ENCODE measurements at places on chromosomes 6 and 20.

DNA sequence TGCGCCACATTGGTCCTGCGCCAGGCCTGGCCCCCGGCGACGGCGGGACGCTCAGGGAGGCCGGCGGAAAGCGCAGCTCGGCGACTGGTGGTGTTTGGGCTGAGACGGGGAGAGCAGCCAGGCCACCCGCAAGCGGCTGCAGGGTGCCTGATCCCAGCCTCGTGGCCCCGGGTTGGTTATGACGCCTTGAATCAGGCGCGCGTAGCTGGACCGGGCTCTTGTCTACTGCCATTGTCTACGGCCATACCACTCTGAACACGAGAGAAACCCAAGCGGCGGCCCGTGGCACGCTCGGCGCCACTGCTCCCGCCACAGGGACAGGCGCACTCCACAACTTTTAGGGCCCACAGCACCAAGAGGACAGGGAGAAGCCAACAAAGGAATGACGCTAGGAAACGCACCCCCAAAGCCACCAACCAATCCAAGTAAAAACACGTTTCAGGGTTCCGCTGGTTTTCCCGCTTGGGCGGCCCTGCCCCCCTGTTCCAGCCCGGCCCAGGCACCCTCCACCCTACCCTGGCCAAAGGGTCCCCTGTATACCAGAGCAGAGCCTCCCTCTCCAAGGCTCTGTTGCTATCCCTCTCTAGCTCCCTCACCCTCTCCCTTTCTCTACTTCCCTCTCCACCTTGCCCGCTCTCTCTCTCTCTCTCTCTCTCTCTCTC, 1849.3 kb upstream of the DEFB115 start:
- no peak for DNase-seq

- DNase-seq: no peak
These were observed 155.6 kb downstream of the ZFP64 start for GRCh38 chr20:52035977-52036376.

DNA sequence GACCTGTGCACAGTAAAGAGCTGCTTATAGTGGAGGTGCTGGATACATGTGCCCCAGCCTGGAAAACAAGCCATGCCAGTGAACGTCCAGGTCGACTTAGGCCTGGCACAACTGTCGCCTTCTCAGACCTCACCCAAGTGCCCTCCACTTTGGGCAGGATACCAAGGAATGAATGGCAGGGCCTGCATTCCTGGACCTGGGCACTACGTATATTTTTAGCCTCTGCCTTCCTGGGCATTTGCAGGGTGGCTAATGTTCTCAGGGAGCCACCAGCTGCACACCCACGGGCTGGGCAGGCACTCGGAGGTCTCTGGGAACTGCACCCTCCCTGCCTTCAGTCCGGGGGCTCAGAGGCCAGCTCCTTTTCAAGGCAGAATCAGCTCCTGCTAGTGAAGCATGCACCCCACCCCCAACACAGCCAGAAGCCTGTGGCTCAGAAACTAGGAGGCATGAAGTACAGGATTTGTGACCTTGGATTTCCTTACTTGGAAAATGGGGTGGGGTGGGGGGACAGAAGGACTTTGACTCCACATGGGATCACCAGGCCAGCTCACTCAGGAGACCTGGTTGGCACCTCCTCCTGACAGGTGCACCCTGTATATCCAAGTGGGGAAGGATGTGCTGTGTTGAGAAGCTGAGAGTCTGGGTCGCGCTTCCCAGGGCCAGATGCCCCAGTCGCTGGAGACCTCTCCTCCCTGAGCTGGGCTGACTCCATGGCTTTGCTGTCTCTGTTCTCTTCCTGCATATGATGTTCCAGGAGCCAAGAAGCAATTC, 2.5 kb upstream of the LSM14B start:
- peak; percentile 41 for DNase-seq

- DNase-seq: no peak
These were observed 464.2 kb downstream of the QKI start for GRCh38 chr6:163878698-163879097.

DNA sequence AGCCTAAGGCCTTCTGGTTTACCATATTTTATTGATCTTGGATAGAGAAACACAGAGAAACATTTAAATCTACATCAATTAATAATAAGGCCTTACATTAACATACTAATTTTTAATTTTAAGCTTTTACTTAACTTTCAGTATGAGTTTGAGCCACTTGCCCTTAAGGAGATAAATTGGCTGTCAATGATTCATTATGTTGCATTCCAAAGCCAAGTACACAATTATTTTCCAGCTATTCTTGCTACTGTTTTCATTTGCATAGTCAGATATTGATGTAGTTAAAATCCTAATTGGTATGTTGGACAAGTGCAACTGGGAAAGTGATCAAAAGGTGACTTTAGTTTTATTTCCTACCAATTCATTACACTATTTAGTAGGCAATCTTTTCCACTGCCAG, 58.2 kb downstream of the MOCS1 start:
- DNase-seq: no peak

DNA sequence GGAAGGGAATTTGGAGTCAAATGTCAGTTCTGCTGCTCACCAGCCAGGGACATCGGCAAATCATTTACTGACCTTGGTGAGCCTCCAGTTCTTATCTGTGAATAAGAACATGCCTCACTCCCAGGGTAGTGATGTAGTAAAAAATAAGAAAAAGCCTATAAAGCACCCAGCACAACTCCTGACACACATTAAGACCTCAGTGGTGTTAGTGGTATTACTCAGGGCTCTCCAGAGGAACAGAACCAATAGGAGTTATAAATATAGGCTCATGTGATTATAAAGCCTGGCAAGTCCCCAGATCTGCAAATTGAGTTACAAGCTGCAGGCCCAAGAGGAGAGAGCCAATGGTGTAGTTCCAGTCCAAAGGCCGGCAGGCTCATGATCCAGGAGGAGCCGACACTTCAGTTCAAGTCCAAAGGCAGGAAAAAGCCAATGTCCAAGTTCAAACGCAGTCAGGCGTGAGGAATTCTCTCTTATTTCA, 71.3 kb upstream of the EYA2 start:
- no peak for DNase-seq

GRCh38 chr6:20044883-20045282, 167.4 kb downstream of the MBOAT1 start:
- DNase-seq: no peak

DNA sequence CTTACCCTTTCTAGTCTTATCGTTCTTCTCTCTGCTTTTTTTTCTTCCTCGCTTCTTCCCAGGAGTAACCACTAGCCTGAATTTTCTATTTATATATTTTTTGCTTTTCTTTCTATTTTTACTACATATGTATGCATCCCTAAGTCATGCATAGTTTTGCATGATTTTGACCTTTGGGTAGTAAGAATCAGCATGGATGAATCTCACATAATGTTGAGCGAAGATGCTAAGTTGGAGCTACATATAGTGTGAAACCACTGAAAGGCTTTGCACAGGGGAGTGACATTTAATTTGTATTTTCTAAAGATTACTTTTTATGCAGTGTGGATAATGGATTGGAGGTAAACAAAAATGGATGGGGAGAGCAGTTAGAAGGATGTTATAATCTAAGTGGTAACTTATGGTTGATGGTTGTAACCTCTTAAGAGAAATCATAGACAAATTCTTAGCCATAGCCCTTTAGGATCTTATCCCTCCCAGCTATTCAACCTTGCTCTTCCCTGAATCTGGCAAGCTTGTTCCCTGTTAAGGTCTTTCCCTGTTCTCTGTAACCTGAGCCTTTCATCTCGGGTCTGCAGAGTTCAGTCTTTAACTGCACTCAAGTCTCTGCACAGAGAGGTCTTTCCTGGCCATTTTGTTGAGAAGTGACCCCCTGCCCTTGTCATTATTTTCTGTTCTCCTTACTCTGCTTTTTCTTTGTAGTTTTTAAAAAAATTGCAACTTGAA, 18.0 kb downstream of the PEX7 start:
- no peak for DNase-seq

- peak; percentile 0 for DNase-seq
These were observed 59.2 kb upstream of the FOXO3 start for GRCh38 chr6:108501559-108501958.

- peak; percentile 55 for DNase-seq
These were observed 58.6 kb downstream of the LIN28B start for GRCh38 chr6:105015482-105015881.

DNA sequence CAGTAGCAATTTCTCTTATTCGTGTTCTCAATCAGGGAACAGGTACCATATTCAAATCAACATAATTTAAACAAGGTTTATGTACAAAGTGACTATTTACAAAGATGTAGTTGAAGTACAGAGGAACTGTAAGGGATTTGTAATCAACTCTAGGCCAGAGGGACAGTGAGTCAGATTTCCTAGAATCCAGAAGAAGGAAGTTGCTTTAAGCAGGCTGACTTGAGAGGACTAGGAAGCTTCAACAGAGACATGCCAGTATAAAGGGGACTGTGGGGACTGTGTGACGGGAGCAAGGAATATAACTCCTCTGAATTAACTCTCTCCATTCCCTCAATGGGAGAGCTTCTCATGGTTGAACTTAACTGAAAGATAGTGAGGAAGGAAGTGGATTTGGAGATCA, 427.4 kb upstream of the JAG1 start:
- DNase-seq: no peak

- DNase-seq: no peak
These were observed 612.4 kb upstream of the IMPG1 start for GRCh38 chr6:76684875-76685274.

DNA sequence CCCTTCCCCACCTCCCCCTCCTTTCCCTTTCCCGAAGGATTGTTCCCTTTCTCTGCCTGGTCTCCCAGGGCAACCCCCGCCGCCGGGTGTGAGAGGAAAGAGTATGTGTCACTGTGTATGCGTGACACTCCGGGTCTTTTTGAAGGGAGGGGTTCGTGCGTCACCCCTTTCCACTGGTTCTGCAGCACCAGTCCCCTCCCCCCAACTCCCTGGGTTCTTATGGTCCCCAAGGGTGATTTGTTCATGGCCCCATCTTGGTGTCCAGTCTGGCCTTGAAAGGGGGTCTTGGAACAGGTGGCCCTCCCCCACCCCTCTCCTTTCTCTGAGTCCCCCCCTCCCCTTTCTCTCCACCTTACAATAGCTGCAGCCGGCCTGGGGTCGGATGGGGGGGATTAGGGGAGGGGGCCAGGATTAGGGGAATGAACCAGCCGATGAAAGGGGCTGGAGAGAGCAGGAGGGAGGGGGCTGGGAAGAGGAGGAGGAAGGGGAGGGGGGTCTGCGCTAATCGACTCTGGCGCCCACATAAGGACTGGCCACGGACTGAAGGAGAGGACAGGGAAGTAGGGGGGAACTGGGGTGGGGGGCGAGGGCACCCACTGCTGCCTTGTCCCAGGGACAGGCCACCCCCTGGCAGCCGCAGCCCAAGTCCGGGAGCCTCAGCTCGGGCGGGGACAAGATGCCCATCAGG, 1.3 kb upstream of the RING1 start:
- DNase-seq: peak; percentile 97

DNA sequence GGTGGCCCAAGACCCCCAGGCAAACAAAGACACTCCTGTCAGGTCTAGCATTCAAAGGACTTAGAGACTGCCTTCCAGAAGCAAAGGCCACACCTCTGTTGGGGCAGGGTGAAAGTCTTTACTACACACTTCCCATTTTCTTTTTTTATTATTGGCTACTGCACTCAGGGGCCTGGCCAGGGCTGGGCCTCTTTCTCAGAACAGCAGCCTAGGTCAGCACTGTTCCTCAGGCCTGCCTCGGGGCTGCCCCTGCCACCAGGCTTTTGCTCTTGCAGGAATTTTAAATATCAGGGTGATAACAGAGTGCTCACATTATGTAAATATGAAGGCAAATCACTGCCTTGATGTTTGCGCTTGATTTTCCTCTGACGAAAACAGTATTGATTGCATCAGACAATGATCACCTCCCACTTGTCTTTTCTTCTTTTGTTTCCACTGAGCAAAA, 18.5 kb downstream of the GSTA4 start:
- DNase-seq: no peak

- no peak for DNase-seq
These were observed 637.8 kb downstream of the RFPL4B start for GRCh38 chr6:112984899-112985298.

DNA sequence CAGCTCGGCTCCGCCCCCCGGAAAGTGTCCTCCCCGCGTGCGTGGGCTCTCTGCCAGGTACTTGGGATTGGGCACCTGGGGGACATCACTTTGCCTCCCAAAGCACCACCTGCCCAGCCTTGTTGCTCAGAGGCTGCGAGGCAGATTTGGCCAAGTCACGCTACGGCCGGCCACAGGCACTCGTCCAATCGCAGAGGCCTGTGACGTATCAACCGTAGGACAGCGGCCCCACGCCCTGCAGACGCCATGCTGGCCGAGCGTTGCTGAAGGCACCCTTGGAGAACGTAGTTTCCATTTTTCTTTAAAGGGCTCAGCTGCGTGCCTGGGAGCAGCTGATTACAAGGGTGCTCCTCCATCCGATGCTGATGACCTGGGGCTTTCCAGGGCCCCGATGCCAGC, 3.1 kb downstream of the NTSR1 start:
- no peak for DNase-seq

DNA sequence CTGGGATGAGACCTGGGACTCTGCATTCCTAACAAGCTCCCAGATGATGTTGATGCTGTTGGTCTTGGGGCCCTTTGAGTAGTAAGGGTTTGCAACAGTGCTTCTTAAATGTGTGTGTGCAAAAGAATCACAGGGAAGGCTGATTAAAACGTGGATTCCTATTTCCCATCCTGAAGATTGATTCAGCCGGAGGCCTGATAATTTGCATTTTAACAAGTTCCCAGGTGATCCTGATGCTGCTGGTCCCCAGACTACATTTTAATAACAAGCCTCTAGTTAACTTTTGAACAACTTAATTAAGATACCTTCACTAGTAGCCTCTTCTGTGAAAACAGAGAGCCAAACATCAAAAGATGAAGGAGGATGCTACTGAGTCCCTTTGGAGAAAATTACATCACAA, 156.4 kb upstream of the LAMP5 start:
- DNase-seq: no peak

DNA sequence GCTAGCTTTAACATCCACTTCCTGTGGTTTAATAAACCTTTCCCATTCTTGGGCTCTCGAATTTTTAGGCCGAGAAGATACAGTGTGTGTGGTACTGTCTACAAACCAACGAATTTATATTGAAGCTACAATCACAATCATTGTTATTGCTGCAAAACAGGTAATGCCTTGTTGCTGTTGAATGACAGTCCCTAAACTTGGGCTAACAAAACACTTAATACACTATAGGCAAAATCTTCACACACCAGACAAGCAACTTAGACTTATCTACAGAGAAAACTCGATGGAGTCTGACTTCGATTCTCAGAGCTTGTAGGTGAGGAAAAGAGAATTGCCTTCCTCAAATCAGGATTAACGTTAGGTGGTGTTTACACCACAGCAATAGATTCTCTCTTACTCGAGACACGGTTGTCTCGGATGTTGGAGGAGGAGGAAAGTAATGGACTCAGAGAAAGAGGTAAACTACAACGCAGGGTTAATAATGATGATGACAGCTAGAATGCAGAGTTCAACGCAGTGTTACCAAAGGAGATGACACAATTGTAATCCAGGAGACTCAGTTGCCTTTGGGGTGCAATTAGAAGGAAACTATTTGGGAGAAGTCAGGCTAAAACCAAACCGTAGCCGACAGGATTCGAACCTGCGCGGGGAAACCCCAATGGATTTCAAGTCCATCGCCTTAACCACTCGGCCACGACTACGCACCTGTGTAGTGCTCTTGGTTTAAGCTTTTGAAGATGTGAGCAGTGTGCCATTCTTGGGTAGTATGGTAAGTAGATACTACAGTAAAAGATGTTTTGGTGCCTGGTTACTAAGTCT, 32.5 kb upstream of the ZNF184 start:
- no peak for DNase-seq

GRCh38 chr6:37489697-37490336, 9.9 kb downstream of the CCDC167 start:
- peak; percentile 79 for DNase-seq

- DNase-seq: no peak
These were observed 305.2 kb upstream of the CITED2 start for GRCh38 chr6:139679516-139680179.

Measured in osteoblast (primary cell).